Naive thymus-derived CD4-positive, alpha-beta T cell (primary cell): ENCODE measurements at places on chromosomes 7 and 10.
A peak's percentile ranks its signal among the peaks of the same experiment; 100 is the strongest.

DNA sequence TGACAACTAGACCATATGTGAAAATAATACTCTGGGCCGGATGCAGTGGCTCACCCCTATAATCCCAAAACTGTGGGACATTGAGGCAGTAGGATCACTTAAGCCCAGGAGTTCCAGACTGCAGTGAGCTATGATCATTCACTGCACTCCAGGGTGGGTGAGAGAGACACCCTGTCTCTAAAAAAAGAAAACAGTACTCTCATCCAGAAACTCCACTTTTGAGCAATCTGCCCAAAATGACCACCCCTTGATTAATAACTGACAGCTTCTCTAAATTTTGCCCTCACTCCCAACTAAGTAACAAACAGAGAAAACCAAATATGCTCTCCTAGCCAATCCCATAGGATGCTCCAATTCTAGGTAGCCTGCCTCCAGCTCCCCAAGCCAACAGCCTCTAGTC, 62.5 kb upstream of the AKR1E2 start:
- H3K4me1 ChIP-seq: no peaks in the 10 kb centered on the region
- no peak overlapping the region for H3K4me3 ChIP-seq
- no peaks in the 10 kb centered on the region for H3K36me3 ChIP-seq
- H3K27ac ChIP-seq: no peak overlapping the region
- no peaks in the 10 kb centered on the region for H3K27me3 ChIP-seq
- no peak for DNase-seq

DNA sequence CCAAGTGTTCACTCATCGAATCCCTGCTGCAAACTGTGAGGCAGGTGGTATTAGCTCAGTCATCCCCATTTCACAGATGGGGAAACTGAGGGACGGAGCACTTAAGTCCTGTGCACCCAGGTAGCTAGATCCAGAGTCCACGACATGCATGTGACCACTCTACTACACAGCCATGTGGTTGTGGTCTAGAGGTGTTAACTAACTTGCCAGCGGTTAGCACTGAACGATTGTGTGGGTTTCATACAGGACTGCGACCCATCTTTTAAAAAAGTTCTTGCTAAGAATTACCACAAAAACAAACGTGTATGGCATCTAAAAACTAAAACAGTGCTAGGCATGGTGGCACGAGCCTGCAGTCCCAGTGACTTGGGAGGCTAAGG, 16.1 kb upstream of the ABCC2 start:
- no peak for DNase-seq
- no peaks in the 10 kb centered on the region for H3K4me1 ChIP-seq
- no peak overlapping the region for H3K4me3 ChIP-seq
- no peaks in the 10 kb centered on the region for H3K36me3 ChIP-seq

DNA sequence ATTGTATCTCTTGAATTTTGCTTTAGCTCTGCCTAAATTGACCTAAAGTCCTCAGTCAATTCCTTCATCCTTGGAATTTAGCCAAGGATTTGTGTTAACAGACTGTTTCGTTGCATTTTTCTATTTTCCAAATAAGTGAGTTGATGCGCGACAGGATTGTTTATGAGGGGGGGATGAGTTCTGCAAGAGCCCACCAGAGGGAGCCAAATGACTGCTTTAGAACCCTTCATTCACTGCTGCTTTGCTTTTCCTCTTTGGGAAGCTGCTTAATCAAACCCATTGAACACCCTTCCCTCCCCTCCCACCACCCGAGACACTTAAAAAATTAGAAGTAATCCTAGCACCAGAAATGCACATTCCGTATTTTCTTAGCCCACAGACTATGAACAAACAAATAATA, 33.7 kb upstream of the PTF1A start:
- H3K4me3 ChIP-seq: no peak overlapping the region
- peak; percentile 33 for DNase-seq
- H3K36me3 ChIP-seq: no peaks in the 10 kb centered on the region
- no peaks in the 10 kb centered on the region for H3K27me3 ChIP-seq
- H3K27ac ChIP-seq: no peak overlapping the region
- no peaks in the 10 kb centered on the region for H3K4me1 ChIP-seq

- no peak overlapping the region for H3K4me3 ChIP-seq
- no peaks in the 10 kb centered on the region for H3K27me3 ChIP-seq
Measured at GRCh38 chr7:64656489-64656888, 9.4 kb upstream of the ZNF107 start.
